ENCODE measurements at places on chromosomes 13 and 19.
A peak's percentile ranks its signal among the peaks of the same experiment; 100 is the strongest.

DNA sequence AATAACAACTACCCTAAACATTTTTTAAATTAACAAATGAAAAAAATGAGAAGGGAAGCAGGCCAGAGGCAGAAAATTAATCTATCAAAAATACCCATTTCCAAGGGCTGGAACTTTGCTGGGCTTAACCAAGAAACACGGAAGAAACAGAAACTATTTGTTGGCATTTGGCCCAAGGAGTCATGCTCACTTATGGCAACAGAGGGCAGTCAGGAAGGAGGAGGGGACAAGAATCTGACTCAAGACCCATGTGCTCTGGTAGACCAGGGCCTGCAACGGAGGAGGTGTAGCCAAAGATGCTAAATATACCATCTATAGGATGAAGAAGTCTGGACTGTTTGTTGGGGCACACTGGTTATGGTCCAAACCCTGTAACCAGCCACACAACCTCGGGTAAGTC is 496.7 kb downstream of the COG6 start:
- H3K4me3 ChIP-seq: no peak overlapping the region
- H3K36me3 ChIP-seq: no peaks in the 10 kb centered on the region
- H3K27ac ChIP-seq: no peak overlapping the region
- DNase-seq: no peak

GRCh38 chr13:34312578-34312977 is 494.6 kb downstream of the RFC3 start:
- DNase-seq: no peak
- no peak overlapping the region for H3K27ac ChIP-seq
- H3K27me3 ChIP-seq: no peaks in the 10 kb centered on the region
- H3K4me1 ChIP-seq: no peaks in the 10 kb centered on the region

DNA sequence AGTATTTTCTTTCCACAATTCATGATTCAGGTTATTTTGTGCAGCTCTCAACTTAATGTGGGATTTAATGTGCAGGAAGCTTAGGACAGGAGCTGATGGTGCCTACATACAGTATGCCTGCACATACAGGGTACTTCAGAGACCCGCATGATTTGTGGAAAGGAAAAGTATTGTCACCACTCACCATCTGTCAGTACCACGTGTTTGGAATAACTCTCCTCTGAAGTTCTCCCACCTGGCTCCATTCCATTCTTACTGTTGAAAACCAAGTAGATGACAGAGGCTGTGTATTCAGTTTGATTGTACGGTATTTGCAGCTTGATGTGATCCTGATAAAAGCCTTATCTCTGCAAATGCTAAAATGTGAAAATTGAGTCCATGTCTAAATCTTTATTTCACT is 85.7 kb downstream of the ZAR1L start:
- no peaks in the 10 kb centered on the region for H3K4me1 ChIP-seq
- peaks cover 4% of the 10 kb centered on the region for H3K27me3 ChIP-seq
- no peak overlapping the region for H3K4me3 ChIP-seq
- H3K27ac ChIP-seq: no peak overlapping the region
- no peaks in the 10 kb centered on the region for H3K36me3 ChIP-seq

GRCh38 chr13:111610879-111611278 is 290.4 kb downstream of the TEX29 start:
- H3K4me3 ChIP-seq: peak overlapping the region; percentile 0
- H3K27me3 ChIP-seq: peaks cover 7% of the 10 kb centered on the region
- no peaks in the 10 kb centered on the region for H3K36me3 ChIP-seq
- DNase-seq: no peak

- peak within 1 kb of the TSS; percentile 9 for H3K27ac ChIP-seq
- H3K4me3 ChIP-seq: no peak within 1 kb of the TSS
- H3K27me3 ChIP-seq: peaks cover 40% of the 10 kb centered on the region
Observed at GRCh38 chr13:111319998-111320911, at the start of gene TEX29. Gene TEX29, plus strand, starts transcription at chr13:111320642. Its CDS starts 249 bp downstream, at chr13:111320891.

DNA sequence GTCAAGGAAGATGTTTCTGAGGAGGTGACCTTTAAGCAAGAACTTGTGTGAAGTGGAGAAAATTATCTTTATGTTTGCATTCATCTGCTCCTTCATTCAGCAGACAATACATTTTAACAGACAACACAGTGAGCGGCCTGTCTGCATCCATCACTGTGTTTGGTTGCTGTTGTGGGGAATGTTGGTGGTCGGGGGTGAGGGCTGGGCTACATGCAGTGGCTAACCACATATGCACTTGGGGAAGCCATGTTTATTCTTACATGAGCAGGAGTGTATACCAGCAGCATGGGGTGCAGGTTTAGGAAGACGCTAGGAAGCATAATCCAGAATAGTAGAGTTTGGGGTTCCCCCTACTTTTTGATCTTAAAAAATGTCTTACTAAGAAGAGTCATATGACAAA is 66.4 kb downstream of the DHRS12 start:
- H3K27ac ChIP-seq: no peak overlapping the region
- H3K27me3 ChIP-seq: peaks cover 3% of the 10 kb centered on the region
- H3K4me3 ChIP-seq: no peak overlapping the region

- no peaks in the 10 kb centered on the region for H3K4me1 ChIP-seq
- H3K27me3 ChIP-seq: no peaks in the 10 kb centered on the region
- H3K4me3 ChIP-seq: no peak overlapping the region
- DNase-seq: no peak
- H3K27ac ChIP-seq: no peak overlapping the region
Observed at GRCh38 chr13:104357174-104357573, 1291.0 kb upstream of the SLC10A2 start.

DNA sequence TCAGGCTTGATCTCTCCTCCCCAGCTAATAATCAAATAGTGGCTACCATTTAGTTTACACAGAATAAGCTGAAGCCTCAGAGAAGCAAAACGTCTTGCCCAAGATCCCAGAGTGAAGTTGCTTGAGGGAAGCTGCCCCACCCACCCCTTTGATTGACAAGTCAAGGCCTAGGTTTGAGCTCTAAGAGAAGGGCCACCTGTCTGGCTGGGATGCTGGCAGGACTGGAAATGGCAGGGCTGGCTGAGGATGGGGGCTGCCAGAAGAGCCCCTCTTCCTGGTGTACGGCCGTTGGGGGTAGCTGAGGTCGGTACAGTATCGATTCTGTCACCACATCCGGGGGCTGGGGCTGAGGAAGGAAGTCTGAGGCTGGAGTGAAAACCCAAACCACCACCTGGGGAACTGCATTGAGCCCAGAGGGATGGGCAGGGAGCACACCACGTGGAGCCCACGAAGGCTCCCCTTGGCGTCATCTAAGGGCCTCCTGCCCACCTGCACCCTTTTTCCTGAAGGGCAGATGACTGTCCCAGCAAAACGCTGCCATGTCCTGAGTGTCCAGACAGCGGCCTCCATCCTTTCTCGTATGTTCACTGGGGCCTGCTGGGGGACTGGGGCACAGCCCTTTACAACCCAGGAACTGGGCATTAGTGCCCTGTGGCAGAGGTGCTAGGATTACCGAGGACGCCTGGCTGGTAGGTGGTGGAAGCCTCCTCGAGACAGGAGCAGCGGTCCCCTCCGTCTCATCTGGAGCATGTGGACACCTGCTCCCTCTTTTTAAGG is 1.4 kb upstream of the PRKD2 start:
- peaks cover 28% of the 10 kb centered on the region for H3K4me1 ChIP-seq
- no peak for DNase-seq
- peaks cover 32% of the 10 kb centered on the region for H3K27me3 ChIP-seq
- peaks cover 18% of the 10 kb centered on the region for H3K36me3 ChIP-seq
- H3K4me3 ChIP-seq: peak overlapping the region; percentile 42

DNA sequence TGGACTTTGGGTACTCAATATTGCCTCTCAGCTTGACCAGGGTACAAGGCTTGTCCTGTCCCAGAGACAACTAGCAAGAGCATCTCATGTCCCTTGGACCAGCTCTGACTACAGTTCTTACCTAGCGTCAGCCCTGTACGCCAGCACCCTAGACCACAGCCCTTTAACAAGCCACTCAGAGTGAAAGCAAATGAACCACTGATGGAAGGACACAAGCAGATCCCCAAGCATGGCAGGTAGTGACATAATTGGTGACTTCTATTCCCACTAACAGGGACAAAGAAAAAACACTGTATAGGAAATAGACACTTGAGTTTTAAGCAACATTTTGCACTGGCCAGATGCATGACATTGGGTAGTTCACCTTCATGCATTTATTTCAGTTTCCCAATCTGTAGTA is 8.8 kb upstream of the LRCH1 start:
- no peak for DNase-seq
- H3K4me1 ChIP-seq: no peaks in the 10 kb centered on the region
- no peaks in the 10 kb centered on the region for H3K27me3 ChIP-seq

- peaks cover 5% of the 10 kb centered on the region for H3K36me3 ChIP-seq
- H3K27ac ChIP-seq: no peak overlapping the region
- peaks cover 3% of the 10 kb centered on the region for H3K4me1 ChIP-seq
- no peaks in the 10 kb centered on the region for H3K27me3 ChIP-seq
Observed at GRCh38 chr13:46717275-46717674, 79.7 kb downstream of the ESD start.

- H3K4me3 ChIP-seq: no peak overlapping the region
- H3K27me3 ChIP-seq: no peaks in the 10 kb centered on the region
- no peaks in the 10 kb centered on the region for H3K4me1 ChIP-seq
Observed at GRCh38 chr19:3734310-3734600, 26.1 kb downstream of the TJP3 start.

DNA sequence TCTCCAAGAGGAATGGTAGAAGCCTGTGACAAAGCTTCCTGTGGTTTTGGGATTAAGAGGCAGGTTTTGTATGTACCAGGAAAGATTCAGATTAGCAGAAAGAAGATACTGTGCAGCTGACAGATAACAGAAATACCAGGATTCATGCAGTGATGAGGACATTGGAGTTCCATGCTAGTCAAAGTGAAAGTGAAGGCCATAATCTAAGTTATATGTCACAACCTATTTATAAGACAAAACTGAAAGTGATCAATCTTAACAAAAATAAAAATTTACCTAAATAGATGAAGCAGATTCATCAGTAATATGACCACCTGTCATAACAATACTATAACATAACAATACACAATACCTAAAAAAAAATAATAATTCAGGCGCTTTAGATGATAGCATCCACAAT is 1305.2 kb upstream of the PCDH9 start:
- no peak overlapping the region for H3K27ac ChIP-seq
- DNase-seq: no peak
- no peaks in the 10 kb centered on the region for H3K27me3 ChIP-seq
- H3K4me3 ChIP-seq: no peak overlapping the region
- H3K36me3 ChIP-seq: no peaks in the 10 kb centered on the region

DNA sequence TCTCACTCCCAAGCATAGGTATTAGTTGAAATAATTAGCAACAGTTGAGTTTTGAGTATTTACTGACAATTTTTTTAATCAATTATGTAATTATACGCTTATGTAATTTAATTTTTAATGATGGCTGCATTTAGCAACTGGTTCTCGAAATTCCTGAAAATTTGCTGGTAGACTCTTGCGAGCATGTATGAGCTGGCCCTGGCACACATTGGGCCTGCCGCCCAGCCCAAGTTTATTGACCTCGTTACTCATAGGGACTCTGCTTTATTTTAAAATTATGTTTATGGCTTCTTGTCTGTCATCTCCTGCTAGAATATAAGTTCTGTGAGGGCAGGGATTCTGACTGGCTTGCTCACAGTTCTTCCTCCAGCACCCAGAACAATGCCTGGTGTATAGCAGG is 6.7 kb downstream of the KLK14 start:
- DNase-seq: no peak
- H3K27me3 ChIP-seq: peaks cover 3% of the 10 kb centered on the region
- H3K4me1 ChIP-seq: no peaks in the 10 kb centered on the region
- H3K36me3 ChIP-seq: no peaks in the 10 kb centered on the region
- no peak overlapping the region for H3K4me3 ChIP-seq

GRCh38 chr13:110424569-110425443 is 117.7 kb downstream of the COL4A2 start:
- peaks cover 20% of the 10 kb centered on the region for H3K27me3 ChIP-seq
- no peak overlapping the region for H3K27ac ChIP-seq
- peak overlapping the region; percentile 21 for H3K4me3 ChIP-seq
- no peak for DNase-seq
- H3K36me3 ChIP-seq: peaks cover 55% of the 10 kb centered on the region

GRCh38 chr19:12828494-12828893 is 5.9 kb downstream of the RTBDN start:
- peaks cover 20% of the 10 kb centered on the region for H3K27me3 ChIP-seq
- H3K4me1 ChIP-seq: peaks cover 7% of the 10 kb centered on the region
- no peak overlapping the region for H3K27ac ChIP-seq
- no peak overlapping the region for H3K4me3 ChIP-seq

DNA sequence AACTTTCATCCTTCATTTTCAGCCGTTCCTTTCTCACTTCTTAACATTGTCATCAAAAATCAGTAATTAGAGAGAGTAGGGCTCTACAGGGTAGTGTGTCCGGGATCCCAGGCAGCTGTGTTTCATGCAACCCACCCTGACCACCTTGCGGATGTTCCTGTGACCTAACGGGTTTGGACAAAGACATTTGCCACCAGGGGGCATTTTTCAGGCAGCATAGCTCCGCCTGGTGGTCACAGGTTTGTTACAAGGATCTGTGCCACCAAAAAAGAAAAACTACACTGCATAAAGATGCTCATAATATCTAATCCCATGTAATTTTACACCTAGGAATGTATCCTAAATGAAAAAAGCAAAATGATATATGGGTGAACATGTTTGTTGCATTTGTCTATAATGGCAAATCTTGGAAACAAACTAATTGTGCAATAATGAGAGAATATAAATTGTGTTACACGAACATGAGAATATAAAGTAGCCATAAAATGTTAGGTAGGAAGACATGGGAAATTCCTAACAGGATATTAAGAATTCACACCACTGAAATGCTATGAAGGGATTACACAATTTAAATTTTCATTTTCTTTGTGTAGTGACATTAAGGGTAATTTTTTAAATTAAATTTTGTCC is 123.0 kb downstream of the SLC7A1 start:
- peak; percentile 78 for DNase-seq
- H3K27ac ChIP-seq: peak overlapping the region; percentile 11
- peaks cover 2% of the 10 kb centered on the region for H3K4me1 ChIP-seq
- no peak overlapping the region for H3K4me3 ChIP-seq
- H3K27me3 ChIP-seq: peaks cover 2% of the 10 kb centered on the region

DNA sequence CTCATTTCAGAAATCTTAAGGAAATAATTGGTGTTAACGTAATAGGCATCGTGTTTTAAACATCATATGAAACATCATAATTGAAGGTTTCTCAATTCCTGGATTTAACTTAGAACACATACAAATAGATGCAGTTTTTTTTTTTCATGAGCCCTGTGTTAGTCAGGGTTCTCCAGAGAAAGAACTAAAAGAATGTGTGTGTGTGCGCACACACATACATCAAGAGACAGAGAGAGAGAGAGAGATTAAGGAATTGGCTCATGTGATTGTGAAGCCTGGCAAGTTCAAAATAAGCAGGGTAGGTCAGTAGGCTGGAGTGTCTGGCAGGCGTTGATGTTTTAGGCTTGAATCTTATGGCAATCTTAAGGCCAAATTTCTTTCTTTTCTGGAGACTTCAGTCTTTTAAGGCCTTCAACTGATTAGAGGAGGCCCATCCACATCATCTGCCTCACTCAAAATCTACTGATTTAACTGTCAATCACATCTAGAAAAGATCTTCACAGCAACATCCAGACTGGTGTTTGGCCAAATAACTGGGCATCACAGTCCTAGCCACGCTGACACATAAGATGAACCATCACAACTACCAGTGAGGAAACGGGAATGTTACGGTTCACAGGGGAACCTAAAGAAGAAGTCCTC is 25.2 kb downstream of the SPATA13 start:
- no peak overlapping the region for H3K4me3 ChIP-seq
- H3K36me3 ChIP-seq: peaks cover 4% of the 10 kb centered on the region
- peaks cover 12% of the 10 kb centered on the region for H3K4me1 ChIP-seq
- no peak overlapping the region for H3K27ac ChIP-seq
